ENCODE measurements at places on chromosomes 7 and 10.

- DNase-seq = no peak
Measured at GRCh38 chr7:15345216-15345615, 216.6 kb downstream of the AGMO start.

DNA sequence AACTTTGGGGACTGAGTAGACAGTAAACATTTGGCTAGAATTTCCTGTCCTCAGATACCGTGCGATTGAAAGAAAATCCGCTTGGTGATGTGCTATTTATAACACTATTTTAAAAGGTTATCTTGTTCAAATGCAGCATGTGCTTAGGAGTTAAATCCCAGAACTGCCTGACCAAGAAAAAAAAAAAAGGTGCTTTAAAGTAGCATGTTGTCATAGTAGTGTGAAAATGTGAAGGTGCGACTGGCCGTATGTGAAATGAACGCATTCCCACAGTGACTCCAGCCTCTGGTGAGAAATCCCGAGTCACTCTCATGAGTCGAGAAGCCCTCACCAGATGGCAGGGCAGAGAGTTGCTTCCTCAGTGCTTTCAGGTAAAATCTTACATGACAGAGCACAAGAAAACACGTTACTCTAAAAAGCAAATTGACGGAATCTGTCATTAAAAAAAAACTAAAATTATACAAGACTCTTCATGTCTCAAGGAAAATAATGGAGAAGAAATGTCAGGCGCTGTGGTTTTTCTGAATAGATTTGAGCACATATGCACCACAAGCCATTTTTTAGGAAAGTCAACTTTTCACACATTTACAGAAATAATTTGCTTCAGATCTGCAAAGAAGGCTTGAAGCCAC is 18.4 kb upstream of the KLF6 start:
- DNase-seq = no peak

DNA sequence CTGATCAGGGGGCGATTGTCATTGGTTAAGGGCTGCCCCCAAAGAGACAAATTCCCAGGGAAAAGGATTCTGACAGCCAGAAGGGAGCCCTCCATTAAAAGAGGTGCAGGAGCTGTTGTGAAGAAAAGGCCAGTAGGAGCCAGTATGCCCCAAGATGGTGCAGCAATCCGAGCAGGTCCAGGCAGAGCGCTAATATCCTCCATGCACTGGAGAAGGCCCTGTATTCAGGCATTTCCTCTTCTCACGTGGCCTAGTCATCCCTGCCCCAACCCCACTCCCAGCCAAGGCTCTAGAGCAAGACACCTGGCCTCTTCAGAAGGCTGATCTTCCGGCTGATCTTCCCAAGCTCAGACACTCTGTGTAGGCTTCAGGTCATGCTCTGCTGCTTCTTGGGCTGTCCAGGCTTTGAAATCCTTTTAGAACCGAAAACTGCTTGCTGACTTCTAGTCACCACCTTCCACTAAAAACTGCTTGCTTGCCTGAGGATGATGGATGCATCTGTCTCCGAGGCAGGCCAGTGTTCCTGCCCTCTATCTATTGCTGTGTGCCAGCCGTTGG is 77.4 kb downstream of the CYP26A1 start:
- DNase-seq = no peak

GRCh38 chr10:132572545-132572937 is 35.0 kb downstream of the INPP5A start:
- no peak for DNase-seq

GRCh38 chr7:152486968-152487367 is 51.2 kb upstream of the KMT2C start:
- DNase-seq = no peak

DNA sequence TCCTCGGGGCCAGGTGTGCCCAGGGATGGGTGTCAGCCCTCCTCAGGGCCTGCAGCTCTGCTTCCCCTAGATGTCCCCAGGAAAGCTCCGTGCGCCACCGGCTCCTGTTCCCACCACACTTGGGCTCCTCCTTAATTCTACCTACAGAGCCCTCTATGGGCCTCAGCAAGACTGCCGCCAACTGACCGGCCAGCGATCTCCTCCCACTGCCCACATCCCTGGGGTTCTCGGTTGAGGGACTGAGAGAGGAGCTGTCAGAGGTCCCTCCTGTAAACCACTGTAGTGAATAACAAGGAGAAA is 5.3 kb upstream of the LDB3 start:
- no peak for DNase-seq

DNA sequence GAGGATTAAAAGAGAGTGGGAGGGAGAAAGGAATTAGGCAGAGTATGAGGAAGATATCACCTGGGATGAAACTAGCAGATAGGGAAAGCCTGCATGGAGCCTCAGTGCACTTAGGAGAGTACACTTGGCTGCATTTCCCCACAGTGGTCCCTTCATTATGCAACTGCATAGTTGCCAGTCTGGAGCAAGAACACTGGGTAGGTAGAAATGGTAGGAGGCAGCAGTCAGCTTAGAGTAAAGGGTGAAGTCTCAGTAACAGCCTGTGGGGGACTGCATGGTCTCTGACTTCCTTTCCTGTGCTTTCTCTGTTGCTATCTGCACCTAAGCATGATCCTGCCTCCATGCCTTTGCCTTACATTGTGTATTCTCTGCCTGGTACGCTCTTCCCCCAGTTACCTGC is 14.0 kb upstream of the PCGF5 start:
- no peak for DNase-seq

- DNase-seq = no peak
Measured at GRCh38 chr10:67242528-67242927, 316.7 kb downstream of the LRRTM3 start.

GRCh38 chr7:1421020-1421790 is 38.1 kb downstream of the MICALL2 start:
- no peak for DNase-seq

DNA sequence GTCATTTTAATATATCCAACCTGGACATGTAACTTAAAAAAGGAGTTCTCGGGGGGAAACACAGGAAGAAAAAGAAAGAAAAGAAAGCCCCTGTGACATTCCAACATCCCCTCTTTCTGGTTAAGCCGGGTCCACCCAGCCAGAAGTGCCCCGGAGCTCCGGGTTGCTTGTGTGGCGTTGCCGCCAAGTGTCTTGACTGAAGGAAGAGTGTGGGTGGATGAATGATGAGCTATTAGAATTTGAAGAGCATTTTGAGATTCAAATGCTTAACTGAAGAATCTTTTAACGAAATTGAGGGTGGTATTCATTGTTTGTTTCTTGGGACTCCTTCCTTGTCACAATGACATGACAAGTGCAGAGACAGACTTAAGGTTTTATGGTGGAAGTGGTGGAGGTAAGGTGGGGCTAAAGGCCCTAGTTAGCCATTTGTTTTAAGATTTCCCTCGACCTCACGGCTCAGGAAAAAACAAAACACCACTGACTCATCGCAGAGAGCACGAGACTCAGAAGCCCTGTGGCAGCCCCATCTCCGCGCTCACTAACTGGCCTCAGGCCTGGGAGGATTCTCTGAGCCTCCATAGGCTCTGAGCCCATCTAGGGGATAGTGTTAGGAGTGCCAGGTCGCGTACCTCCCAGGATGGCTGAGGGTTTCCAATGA is 1.8 kb upstream of the GLI3 start:
- no peak for DNase-seq

GRCh38 chr7:15936991-15937390 is 250.5 kb upstream of the MEOX2 start:
- no peak for DNase-seq

DNA sequence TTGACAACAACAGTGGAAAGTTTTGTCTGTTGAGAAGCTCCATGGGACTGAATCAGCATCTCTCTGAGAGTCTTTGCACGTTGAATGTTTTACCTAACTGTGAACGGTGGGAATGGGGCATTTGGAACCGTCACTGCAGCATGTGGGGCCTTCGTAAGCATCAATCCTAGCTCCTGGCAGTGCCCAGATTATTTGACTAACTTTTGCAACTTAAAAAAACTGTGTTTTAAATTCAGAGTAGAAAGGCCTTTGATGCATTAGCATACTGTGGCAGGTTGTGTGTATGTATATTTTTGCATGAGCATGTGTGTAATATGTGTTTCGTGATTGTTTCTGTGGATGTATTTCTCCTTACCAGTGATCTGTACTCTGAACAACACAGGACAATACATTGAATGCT is 194.5 kb downstream of the TCF7L2 start:
- no peak for DNase-seq

DNA sequence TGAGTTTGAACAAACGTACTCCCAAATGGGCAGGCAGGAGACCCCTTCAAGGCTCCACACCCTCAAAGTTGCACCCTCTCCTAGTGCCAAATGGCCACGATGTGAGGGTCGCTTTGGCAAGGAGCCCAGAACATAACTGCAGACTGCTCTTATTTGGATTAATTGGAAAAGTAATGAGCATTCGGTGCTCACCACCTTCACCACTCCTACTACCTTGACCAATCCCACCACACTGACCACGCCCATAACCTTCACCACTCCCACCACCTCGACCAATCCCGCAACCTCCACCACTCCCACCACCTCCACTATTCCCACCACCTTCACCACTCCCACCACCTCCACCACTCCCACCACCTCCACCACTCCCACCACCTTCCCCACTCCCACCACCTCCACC is 94.7 kb upstream of the PAX2 start:
- DNase-seq = no peak

DNA sequence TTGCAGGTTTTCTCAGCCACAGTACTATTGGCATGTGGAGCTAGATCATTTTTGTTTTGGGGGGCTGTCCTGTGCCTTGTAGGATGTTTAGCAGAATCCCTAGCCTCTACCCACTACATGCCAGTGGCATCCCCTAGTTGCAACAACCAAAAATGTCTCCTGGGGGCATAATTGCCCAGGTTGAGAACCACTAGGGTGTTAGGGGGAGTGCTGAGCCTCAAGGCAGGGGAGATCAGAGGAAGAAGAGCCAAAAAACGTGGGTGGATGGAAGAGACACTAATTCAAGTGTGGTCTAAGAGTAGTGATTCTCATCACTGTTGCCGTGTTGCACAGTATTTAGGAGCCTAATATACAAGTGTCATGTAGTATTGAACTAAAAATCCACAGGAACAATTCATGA is 31.7 kb upstream of the CCNY start:
- no peak for DNase-seq

- DNase-seq = no peak
Measured at GRCh38 chr10:86536294-86536861, 14.8 kb upstream of the WAPL start.

- DNase-seq = no peak
Measured at GRCh38 chr10:62666275-62666674, 138.2 kb upstream of the ADO start.

GRCh38 chr7:66206119-66206933 is 1.2 kb downstream of the TPST1 start:
- no peak for DNase-seq

DNA sequence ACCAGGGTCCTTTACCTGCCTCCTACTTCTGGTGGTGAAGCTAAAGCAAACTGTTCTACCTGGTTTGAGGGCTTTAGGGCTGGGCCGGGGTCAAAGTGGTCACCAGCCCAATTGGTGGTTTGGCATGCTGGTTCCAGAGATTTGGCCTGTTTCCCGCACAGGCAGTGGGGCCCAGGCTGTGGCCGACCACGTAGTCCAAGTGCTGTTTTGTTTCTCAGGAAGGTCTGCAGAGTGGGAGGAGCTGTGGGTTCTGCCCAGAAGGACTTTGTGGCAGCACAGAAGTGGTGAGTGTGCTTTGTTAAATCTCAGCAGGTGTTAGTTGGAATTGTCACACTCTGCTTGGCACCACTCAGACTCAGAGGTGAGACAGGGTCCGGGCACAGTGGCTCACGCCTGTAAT is 85.8 kb downstream of the MKX start:
- DNase-seq = no peak

GRCh38 chr7:70263471-70264255 is 665.4 kb downstream of the AUTS2 start:
- no peak for DNase-seq

- DNase-seq = no peak
Measured at GRCh38 chr7:63057265-63057664, 941.4 kb upstream of the ZNF722 start.

DNA sequence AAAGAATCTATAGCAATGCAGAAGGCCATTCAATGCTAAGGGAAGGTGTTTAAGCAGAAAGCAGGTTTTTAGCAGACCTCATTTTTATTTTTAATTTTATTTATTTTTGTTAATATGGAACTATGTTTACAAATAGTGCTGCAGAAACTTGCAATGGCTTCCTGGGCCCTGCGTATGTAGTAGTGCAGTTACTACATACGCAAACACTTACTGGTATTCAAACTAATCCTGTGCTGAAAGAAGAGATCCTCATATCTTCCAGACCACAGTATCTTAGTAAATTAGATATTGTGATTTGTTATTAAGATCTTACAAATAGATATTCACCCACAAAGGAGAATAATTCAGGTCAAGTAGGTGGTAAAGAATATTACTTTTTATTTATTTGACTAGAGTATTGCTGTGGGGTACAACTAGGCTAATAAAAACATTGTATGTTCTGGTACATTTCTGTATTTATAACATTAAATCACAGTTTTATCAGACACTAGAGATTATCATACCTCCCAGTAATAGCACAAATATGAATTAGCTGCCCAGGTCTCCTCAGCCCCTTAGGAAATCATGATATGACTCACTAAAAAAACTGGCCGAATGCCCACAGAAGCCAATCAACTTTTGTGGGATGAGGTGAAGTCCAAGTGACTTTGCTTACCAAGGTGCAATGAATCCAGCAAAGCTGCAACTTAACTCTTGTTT is 57.6 kb downstream of the RNLS start:
- DNase-seq = no peak

DNA sequence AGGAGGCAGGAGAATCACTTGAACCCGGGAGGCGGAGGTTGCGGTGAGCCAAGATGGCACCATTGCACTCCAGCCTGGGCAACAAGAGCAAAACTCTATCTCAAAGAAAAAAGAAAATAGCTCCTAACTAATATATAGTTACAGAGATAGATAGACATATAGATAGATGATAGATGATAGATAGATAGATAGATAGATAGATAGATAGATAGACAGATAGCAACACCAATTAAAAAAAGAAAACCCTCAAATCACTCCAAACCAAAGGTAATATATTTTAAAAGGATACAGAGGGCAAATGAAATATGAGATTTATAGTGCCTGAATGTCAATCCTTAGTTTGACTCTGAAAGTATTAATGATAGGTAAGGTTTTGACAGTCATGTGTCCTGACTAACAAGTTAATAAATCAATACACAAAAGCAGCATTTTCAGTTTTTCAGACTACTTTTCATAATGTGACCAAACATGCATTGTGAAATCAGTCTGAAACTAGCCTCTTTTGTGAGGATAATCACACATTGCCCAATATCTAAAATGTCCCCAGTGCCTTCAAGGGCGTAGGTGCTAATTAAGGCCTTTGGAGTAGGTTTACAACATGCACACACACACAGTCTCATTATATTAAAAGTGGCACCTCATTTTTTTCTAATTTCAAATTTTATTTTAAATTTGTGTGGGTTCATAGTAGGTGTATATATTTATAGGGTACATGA is 61.2 kb downstream of the BPGM start:
- no peak for DNase-seq

DNA sequence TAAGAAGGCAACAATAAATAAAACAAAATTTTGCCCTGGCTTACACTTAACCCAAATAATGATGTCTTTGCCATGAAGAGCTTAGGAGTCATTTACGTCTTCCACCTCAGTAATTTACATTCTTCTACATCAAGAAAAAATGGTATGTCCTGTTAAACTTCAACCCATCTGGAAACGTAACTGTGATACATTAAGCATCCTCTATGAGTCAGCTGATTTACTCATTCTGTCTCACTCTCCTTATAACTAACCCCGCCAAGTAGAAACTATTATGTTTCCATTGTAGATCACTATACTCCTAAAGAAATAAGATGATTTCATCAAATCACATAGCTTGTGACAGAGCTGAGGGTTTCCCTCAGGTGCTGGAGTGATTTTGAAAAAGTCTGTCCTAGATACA is 330.7 kb downstream of the CDC14C start:
- no peak for DNase-seq

GRCh38 chr7:27527348-27527714 is 135.4 kb downstream of the HIBADH start:
- DNase-seq = no peak
